ENCODE measurements at places on chromosomes 6 and 20.

GRCh38 chr6:115668211-115668610 is 392.5 kb downstream of the FRK start:
- no peak for DNase-seq

GRCh38 chr6:26322645-26323482 is 42.1 kb upstream of the BTN3A2 start:
- DNase-seq, result peak; percentile 91

DNA sequence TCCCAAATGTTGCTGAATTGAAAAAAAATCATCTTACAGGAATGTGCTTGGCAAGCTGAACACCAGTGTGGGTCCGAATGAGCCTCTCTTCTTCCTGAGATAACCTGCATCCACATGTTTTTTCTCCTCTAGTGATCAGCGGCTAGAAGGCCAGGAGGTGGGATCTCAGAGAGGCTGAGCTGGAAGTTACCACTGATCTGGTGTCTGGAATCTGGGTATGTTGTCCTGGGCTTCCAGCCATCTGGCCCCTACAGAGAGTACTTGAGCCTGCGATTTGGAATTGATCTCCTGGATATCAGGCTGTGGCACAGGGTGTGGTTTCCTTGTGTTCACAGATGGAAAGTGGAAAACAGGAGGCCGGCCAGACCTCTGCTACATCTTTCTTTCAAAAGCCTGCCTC is 35.9 kb downstream of the SULF2 start:
- no peak for DNase-seq

- no peak for DNase-seq
Measured at GRCh38 chr20:62980970-62981369, 25.8 kb downstream of the BHLHE23 start.

DNA sequence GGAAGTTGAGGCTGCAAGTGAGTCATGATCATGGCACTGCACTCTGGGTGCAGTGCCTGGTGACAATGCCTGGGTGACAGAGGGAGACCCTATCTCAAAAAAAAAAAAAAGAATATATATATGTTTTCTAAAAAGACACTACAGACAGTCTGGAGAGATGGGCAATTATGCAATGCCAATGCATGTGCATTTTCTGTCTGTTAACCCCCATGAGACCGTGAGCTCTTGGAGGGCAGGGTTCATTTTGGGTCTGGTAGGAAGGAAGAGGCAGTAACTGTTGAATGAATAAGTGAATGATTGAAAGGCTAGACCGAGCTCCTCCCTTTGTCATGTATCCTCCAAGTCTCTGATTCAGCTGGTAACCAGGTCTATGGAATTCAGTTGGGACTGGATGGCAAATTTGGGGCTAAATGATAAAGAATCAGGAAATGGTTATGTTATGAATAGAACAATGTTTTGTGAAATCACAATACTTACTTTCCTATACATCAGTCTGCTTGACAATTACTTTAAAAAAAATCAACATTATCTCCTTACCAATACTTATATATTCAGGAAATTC is 5.6 kb upstream of the BLCAP start:
- no peak for DNase-seq

- DNase-seq, result no peak
Measured at GRCh38 chr20:21048841-21049273, 57.3 kb downstream of the LINC00237 start.

DNA sequence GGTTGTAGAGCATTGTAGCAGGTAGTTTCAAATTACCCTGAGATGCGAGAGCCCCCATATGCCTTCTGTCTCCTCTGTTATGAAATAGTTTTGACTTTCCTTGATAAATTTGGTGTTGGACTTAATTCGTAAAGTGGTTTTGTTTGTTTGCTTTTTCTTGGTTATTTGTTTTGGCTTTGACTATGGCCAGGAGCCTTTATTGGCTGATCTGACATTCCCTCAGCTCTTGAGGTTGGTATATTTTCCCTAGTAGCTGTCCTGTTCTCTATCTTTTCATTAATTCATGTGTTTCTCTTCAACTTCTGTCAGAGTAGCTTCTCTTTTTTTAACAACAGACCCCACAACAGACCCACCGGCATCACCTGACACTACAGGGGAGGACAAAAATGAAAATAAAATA is 457.4 kb upstream of the MANEA start:
- DNase-seq, result no peak

DNA sequence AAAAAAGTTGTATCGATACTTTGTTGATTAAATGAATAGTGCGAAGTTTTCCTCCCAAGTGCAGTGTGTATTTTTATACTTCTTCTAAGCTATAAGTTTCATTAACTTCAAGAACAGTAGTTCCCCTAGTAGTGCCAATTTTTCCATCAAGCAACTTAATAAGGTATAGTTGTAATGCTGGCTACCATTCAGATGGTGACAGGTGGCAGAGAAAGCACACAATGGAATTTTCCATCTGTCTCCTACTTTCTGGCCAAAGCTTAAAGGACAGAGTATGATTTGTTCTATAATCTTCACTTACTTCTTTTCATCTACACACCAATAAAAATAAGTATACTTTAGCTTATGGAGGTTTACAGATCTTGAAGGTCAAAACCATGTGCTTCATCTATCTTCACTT is 431.1 kb downstream of the NKAIN2 start:
- DNase-seq, result no peak

DNA sequence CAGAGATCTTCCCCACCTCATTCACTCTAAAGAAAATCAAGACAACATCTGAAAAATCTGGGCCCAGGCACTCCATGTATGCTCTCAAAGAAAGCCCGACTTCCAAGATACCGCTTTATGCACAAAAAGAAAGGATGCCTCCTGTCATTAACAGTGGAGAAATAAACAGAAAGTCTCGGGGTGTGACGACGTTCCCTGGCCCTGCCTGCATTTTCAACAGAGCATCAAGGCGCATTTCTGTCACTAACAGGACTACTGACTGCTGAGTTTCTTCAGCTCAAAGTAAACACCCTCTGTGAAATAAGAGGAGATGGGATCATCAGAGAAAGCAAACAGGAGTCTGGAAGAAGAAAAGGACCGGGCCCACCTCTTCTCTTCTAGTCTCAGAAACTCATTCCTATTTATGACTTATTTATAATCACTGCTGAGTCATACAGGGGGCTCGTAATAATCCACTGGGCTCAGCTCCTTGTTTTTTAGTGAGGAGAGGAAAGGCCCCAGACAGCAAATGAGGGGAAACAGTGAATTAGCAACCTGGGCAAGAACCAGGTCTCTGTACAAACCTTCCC is 99.7 kb downstream of the ZMYND8 start:
- DNase-seq, result peak; percentile 12

- DNase-seq, result peak; percentile 1
Measured at GRCh38 chr6:165571068-165571682, 91.9 kb downstream of the PDE10A start.

GRCh38 chr6:41622206-41622988 is 15.9 kb upstream of the MDFI start:
- no peak for DNase-seq

GRCh38 chr6:166430269-166430668 is 47.5 kb upstream of the MPC1 start:
- DNase-seq, result no peak

DNA sequence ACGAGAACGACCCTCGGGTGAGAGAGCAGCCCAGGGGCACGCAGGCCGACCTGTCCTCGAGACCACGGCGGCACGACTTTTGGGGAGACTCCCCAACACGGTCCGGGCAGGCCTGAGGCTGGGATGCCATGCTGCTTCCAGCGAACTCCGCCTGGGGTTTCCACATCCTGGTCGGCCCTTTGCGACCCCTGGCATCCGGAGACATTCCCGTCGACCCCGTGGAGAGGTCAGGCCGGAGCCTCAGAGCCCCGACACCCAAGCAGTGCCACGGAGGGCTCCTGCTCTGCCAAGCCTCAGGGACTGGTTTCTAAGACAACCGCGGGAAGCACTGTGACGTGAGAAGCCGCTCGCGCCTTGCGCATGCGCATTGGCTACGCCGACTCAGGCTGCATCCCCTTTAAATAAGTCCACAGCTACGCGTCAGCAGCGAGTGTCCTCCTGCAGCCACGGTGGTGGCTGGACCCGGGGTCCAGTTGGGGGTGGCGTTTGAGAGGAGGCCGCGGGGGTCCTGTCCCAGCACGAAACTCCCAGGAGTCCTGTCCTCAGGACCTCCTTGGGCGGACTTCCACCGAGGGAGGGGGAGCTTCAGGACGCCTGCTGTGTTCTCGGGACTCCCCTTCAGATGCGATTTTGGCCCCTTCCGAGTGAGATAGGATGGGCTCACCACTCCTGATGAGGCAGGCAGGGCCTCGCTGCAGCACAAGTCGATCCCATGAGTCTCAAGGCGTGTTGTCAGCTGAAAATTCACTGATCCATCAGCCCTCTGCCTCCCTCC is 1089.3 kb upstream of the DEFB115 start:
- DNase-seq, result no peak

GRCh38 chr6:15691250-15691869 is 28.5 kb upstream of the DTNBP1 start:
- peak; percentile 89 for DNase-seq

DNA sequence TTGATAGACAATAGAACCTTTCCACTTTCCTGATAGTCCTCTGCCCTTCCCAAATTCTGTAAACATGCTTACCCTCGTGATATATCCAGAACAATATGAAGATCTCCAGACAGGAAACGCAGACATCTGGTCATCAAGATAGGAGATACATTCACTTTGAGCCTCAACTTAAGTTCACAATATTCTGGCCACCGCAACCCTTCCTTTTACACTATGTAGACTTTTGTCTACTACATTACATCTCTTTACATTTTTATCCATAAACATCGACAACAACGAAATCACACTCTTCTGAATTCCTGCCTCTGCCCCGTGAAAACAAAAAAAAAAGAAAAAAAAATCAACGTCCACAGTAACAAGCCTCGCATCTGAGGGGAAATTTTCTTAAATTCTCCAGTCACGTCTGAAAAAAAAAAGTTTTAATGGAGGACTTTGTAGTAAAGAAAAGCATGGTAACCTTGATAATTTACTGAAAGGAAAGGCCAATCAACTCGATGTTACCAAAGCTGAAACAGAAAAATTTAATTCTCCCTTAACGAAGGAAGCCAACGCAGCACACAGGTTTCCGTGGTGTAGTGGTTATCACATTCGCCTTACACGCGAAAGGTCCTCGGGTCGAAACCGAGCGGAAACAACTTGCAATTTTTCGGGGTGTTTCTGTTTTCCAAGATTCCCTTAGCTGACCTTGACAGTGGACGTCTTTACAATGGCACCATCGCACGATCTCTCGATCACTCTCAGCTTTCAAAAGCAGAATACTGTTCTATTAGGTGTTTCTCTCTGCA is 21.8 kb downstream of the POM121L2 start:
- peak; percentile 46 for DNase-seq

DNA sequence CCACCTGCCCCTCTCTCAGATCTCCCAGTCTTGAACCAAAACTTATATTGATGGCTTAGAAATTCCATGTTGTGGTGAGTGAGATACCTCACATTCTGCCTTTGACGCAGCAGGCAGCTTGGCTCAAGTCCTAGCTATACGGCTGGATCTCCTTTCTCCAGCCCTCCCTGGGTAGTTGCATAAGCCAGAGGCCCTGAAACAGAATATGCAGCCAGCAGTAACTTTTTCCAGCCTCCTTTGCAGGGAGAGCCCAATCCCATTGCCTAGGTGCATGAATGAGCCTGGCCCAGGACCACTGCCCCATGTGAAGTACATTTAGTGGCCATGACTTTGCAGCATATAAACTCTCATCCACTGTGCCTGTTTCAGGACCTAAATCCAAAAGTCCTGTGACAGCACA is 202.2 kb upstream of the CDYL start:
- peak; percentile 66 for DNase-seq

GRCh38 chr6:13116155-13116554 is 212.2 kb downstream of the TBC1D7 start:
- DNase-seq, result no peak

GRCh38 chr6:112243861-112244827 is 10.2 kb downstream of the LAMA4 start:
- no peak for DNase-seq

DNA sequence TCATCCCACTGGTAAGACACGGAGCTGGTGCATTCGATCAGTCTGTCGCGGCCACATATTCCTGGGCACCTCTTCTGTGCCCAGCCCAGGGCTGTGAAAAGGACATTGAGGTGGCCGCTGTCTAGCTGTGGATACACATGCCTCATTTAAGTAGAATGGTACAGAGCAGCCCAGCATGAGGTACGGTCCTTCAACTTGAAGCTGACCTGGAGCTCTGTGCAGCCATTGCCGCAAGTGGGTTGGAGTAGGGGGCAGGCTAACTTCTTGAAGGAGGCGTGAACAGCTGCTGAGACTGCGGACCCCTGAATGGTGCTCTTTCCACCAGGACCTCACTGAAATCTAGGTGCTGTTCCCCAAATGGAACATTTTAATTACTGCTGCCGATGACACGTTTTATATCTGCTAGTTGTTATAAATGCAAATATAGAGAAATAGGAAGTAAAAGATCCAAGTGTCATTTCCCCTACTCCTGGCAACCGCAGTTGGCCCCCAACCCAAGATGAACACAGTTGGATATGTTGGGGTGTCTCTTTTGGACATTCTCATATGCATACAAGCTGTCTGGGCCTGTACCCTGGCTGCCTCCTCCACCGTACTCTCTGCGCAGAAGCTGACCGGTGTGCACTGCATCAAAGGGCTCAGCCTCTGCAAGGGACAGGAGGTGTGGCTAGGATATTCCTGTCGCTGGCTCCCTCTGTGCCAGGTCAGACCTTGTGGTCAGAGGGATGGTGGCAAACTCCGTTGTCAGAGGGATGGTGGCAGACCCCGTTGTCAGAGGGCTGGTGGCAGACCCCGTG is 86.1 kb downstream of the CDC5L start:
- DNase-seq, result no peak

DNA sequence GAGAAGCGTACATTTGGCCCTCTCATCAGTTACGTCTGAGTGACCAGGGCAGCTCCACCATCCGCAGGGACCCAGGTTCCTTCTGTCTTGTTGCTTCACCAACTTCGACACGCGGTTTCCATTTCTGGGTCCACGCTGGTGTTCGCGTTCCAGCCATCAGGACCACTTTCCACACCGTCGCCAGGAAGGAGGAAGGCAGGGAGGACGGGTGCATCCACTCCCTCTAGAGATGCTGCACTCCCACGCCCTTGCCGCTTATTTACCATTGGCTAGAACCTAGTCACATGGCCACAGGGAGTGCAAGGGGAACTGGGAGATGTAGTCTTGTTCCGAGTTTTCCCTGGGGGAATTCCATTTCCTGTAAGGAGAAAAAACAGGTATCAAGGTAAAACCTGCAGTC is 33.2 kb upstream of the SNX9 start:
- no peak for DNase-seq

- no peak for DNase-seq
Measured at GRCh38 chr6:17565399-17565798, 34.7 kb upstream of the FAM8A1 start.

DNA sequence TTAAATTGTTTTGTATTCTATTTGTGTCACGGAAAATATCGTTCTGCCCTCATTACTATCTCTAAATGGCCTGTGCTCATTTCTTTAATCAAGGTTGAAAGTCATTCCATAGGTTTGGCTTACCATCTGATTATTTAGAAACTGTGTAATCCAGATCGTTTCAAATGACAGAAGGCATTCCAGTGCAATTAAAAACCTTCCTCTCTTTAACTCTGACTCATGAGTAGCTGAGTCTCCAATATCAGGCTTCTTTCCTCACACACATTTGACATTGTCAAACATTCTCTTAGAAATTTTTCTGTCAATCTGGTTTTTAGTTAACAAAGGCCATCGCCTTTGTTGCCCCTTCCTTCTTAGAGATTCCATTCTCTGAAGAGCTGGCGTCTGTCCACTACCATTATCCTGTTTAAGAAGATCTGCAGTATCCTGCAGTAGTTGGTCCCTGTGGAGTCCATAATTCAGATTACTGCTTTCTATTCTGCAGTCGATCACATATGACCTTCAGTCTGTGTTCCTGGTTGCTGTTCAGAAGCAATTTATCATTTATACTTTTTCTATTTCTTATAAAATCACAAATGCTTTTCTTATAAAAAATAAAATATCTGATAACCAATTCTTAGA is 3.9 kb upstream of the TRDN start:
- DNase-seq, result no peak

- DNase-seq, result no peak
Measured at GRCh38 chr6:36355819-36356218, 19.1 kb upstream of the BNIP5 start.

All from fibroblast of gingiva (primary cell).